HCEC 1CT (cell line): ENCODE measurements at places on chromosomes 7 and 10.

- peak; percentile 84 for DNase-seq
Measured at GRCh38 chr10:112663234-112664125, 216.5 kb downstream of the VTI1A start.

- DNase-seq: no peak
Measured at GRCh38 chr7:24769014-24769830, 12.0 kb upstream of the GSDME start.

- DNase-seq: peak; percentile 98
Measured at GRCh38 chr7:116271963-116272886, 61.9 kb downstream of the TES start.

- no peak for DNase-seq
Measured at GRCh38 chr10:120480848-120481247, 23.8 kb downstream of the PLPP4 start.

GRCh38 chr7:27095050-27095896 lies 527 bp downstream of the HOXA1 start:
- DNase-seq: no peak

GRCh38 chr10:107434854-107435253 lies 270.3 kb upstream of the SORCS1 start:
- no peak for DNase-seq

GRCh38 chr10:4265964-4266363 lies 481.0 kb upstream of the KLF6 start:
- DNase-seq: no peak

DNA sequence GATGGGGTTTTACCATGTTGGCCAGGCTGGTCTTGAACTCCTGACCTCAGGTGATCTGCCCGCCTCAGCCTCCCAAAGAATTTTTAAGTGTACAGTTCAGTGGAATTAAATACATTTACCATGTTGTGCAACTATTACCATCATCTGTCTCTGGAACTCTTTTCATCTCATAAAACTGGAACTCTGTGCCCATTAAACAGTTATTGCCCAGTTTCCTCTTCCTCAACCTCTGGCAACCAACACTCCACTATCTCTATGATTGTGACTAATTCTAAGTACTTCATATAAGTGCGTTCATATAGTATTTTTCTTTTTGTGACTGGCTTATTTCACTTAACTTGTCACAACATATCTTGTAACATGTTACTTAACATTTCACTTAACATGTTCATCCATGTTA lies 41.3 kb upstream of the ATXN7L1 start:
- DNase-seq: no peak

DNA sequence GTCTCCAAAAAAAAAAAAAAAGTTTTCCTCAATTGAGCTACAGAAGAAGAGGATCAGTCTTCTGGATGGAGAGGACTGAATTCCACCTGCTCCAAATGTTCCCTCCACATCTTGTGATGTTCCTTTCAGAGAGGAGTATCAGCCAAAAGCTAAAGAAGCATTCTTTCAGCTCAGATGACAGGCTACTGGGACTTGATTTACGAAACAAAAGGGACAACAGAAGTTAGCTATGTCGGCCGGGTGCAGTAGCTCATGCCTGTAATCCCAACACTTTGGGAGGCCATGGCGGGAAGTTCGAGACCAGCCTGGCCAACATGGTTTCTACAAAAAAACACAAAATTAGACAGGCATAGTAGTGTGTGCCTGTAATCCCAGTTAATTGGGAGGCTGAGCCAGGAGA lies 7.4 kb downstream of the DAGLB start:
- no peak for DNase-seq

- peak; percentile 28 for DNase-seq
Measured at GRCh38 chr7:77569514-77570232, 32.6 kb downstream of the PTPN12 start.

GRCh38 chr7:134070673-134071072 lies 56.5 kb upstream of the LRGUK start:
- no peak for DNase-seq

DNA sequence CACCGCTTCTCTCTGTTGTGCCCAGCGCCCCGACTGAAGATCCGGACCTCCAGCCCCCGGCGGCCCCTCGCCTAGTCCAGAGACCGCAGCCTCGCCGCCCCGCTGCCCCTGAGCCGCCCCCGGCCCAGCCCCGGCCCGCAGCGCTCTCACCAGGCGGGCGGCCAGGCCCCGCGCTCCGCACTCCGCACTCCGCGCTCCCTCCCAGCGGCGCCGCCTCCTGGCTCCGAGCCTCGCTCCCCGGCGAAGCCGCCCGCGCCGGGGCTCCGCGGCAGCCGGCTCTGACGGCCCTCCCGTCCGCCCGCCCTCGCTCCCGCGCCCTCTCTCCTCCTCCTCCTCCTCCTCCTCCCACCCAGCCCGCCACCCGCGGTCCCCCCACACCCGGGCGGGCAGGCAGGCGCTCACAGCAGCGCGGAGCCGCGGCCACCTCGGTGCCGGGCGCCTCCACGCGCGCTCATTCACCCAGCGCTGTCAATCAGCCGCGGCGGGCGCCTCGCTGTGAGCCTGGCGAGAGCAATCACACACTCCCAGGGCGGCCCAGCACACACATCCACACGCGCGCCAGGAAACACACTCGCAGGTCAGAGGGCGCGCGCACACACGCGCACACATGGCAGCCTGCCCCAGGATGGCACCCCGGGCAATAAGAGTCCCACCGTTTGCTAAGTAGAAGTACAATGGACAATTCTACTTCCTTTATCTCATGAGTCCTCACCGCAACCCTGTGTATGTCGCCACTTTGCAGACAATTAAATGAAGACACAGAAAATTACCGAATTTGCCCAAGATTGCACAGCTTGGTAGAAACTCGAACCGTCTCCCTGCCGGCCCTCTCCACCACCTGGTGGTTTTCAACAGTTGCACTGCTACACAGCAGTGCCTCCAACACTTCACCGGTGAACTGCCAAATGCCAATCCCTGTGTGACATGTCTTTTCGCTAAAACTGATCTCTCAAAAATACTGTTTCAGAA lies at the start of gene PRRT4:
TSS of gene PRRT4 (minus strand) at position 280 of the 969 bp plus-strand sequence.
- DNase-seq: no peak

DNA sequence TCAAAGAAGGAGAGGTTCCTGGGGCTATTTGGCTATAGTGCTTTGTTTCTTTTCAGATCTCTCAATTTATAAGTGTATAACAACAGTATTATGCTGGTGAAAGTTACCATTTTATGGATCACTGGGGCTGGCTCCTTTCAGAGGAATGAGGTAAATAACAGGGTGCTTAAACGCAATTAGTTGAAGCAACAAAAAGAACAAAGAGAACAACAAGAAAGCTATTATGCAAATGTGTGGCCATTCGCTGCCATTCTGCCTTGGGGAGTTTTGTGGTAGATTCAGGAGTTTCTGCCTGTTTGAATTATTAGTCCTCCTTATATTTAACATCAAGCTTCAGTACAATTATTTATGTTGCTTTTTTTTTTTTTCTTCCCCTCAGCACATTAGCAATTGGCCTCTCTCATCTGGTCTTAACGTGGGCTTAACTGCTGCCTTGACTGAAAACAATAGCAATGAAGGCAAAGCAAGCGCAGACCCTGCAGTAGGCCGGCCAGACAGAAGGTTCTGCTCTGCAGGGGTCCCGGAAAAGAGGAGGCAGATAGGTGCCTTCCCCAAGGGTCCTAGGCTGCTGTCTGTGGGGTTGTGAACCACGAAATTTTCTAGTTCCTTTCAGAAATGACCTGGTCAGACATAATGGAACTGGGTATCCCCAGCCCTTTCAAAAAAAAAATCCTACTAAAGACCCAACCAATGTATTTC lies 339.9 kb upstream of the PODXL start:
- no peak for DNase-seq

DNA sequence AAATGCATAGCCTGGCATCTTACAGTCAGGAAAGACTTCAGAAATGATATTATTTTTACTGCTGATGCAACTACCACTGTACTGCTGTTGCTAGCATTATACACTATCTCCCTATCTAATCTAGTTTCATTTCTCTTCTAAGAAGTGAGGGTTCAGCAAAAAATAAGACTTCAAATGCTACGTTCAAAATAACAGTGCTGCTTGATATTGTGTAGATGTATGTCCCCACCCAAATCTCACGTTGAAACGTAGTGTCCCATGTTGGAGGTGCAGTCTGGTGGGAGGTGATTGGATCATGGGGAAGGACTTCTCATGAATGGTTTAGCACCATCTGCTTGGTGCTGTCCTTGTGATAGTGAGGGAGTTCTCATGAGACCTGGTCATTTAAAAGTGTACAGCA lies 129.4 kb downstream of the ANK3 start:
- no peak for DNase-seq

DNA sequence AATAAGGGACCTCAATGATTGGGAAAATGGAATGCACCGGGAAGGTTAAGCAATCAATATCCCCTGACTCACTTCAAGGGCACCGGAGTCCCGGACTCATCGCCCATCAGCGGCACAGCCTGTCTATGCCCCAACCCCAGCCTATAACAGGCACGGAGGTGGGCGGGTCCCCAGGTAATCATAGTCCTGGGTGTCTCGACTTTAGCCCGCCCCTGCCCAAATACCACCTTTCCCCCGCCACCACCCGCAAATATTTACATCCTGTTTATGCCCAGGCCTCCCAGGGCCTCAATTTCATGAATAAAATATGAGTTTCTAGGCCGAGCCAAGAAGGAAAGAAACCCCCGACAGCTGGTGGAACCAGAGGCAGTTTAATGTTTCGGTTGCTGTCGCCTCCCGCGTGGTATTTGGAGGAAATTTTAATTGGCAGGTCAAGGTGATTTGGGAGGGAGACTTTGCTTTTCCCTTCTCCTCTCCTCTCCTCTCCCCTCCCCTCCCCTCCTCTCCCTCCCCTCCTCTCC lies 15.6 kb upstream of the RFC2 start:
- peak; percentile 57 for DNase-seq

DNA sequence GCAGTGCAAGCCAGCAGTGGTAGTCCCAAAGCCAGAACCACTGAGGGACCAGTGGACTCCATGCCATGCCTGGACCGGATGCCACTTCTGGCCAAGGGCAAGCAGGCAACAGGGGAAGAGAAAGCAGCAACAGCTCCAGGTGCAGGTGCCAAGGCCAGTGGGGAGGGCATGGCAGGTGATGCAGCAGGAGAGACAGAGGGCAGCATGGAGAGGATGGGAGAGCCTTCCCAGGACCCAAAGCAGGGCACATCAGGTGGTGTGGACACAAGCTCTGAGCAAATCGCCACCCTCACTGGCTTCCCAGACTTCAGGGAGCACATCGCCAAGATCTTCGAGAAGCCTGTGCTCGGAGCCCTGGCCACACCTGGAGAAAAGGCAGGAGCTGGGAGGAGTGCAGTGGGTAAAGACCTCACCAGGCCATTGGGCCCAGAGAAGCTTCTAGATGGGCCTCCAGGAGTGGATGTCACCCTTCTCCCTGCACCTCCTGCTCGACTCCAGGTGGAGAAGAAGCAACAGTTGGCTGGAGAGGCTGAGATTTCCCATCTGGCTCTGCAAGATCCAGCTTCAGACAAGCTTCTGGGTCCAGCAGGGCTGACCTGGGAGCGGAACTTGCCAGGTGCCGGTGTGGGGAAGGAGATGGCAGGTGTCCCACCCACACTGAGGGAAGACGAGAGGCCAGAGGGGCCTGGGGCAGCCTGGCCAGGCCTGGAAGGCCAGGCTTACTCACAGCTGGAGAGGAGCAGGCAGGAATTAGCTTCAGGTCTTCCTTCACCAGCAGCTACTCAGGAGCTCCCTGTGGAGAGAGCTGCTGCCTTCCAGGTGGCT lies 97.7 kb downstream of the TACC2 start:
- DNase-seq: no peak

DNA sequence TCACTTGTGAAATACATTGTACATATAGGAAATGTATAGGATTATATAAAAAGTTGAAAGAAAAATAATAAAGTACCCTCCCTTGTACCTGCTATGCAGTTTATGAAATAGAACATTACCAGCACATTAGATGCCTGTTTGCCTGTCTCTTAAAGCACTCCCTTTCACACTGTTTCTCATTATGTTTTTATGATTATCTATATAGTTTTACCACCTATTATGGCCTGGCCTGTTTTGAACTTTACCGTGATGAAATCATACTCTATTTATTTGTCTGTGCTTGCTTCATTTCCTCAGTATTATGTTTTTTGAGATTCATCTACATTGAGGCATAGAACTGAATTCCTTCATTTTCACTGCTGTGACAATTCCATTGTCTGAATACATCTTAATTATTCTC lies 41.1 kb downstream of the DGKB start:
- DNase-seq: no peak

DNA sequence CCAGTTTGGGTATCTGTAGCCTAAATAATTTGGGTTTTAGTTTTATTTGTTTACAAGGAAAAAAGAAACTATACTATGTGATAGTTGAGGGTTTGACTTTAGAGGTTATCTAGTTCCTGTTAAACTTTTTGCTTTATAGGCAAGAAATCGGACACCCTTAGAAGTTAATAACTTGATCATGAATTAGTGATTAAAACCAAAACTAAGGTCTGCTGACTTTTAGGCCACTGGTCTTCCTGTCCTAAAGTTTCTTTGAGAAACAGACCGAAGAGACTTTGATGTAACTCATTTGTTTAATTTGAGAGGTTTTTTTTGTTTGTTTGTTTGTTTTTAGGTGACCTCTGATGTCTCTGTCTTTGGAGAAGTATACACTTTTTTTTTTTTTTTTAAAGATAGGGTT lies 59.7 kb downstream of the PHTF2 start:
- DNase-seq: no peak

DNA sequence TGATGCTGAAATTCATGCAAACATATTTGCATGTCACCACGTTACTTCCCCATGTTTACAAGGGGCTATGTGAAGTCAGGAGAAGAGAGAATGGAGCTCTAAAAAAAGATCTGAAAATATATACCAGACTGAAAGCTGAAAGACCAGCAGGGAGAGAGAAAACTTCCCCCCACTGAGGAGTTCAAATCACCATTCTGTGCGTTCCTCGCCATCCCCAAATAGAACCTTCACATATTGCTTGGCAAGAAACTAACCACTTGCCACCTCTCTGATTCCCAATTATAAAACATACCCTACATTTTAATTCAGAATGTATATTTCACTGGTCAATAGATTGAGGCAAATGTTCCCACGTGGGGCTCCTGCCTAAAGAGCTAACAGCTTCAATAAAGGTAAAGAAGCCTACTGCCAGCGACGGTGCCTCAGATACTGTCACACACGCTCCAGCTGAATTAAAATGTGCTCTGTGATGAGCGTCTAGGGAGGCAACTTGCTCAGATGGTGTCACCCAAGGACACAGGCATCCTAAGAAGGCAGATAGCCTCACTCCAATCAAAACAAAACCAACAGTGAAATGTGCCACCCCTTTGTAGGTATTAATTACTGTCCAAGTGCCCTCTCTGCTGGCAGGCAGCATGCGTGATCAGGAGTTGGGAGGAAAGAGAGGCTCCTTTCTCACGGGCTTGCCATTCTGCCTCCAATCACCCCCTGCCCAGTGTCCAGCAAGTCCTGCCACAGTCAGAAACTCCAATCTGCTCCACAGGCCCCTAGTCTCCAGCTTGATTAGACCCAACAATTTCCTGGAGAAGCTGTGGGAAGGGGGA lies 298.2 kb downstream of the GRID1 start:
- DNase-seq: no peak

- no peak for DNase-seq
Measured at GRCh38 chr7:89072081-89072480, 276.5 kb upstream of the TEX47 start.

- no peak for DNase-seq
Measured at GRCh38 chr10:44873160-44873559, 38.0 kb upstream of the TMEM72 start.
